ENCODE measurements at places on chromosomes 2 and 18. TPM values are rescaled to one million over a fixed set of nuclear protein-coding genes. Genes with fewer than 3 reads are reported as not detected.

DNA sequence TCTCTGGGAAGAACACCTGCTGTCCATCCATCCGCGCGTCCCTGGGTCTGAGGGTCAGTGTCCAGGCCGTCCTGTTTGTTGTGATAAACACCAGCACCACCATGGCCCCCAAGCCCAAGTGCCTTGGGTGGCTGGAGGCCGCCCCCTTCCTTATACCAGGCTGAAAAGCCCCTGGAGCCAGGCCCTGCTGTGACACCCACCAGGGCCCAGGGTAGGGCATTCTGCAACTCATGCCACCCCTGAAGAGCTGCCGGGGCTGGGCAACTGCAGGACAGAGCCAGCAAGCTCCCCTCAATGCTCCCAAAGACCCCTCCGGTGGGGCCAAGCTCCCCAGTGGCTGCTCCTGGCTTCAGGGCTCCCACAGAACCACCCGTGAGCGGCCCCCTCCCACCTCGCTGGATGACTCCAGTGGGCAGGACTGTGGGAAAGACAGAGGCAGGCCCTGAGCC, 31.9 kb upstream of the SNED1 start:
- peak; percentile 73 for DNase-seq

- DNase-seq: no peak
These were observed 198.6 kb upstream of the EPAS1 start for GRCh38 chr2:46098621-46099062.

- no peak for DNase-seq
These were observed 12.0 kb downstream of the RUFY4 start for GRCh38 chr2:218081063-218081462.

DNA sequence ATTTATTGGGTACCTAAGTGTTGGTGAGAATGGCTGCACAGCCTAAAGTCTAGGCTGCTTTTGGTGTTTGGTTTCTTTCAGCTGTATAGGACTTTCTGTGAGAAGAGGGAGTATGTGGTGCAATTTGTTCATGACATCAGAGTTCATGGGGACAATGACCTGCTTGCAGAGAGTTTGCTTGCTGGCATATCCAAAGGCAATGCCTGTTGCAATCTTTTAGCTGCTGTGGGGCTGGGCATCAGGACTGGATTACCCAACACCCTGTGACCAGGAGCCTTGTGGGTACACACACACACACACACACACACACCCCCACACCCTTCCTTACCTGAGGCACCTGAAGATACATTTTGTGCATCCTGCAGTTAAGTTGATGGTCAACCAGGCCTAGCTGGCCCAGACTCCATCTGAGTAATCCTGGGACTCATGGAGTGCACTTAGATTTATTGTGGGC, 68.4 kb downstream of the LIPG start:
- DNase-seq: no peak

The IL1RL2 gene
- total RNA-seq: 0.54 TPM

DNA sequence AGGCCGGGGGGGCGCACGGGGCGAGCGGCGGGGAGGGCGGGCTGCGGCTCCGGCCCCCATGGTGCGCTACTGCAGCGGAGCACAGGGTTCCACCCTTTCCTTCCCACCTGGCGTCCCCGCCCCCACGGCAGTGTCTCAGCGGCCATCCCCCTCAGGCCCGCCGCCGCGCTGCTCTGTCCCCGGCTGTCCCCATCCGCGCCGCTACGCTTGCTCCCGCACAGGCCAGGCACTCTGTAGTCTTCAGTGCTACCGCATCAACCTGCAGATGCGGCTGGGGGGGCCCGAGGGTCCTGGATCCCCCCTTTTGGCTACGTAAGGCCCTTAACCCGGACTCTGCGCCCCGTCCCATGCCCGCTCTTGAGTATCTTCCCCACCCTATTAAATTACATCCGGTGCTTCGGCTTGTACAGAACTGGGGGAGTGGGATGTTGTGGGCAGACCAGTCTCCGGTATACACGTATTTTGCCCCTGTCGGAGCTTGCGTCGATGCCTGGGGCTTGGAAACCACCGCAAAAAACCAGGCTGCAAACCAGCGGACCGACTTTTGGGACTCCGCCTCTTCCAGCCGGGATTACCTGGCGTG, 598 bp upstream of the WBP1 start:
- peak; percentile 86 for DNase-seq
